ENCODE measurements at places on chromosomes 4 and X. TPM values are rescaled to one million over a fixed set of nuclear protein-coding genes. Genes with fewer than 3 reads are reported as not detected.

- no peak for DNase-seq
Observed at GRCh38 chr4:66640233-66640990, 904.9 kb downstream of the CENPC start.

DNA sequence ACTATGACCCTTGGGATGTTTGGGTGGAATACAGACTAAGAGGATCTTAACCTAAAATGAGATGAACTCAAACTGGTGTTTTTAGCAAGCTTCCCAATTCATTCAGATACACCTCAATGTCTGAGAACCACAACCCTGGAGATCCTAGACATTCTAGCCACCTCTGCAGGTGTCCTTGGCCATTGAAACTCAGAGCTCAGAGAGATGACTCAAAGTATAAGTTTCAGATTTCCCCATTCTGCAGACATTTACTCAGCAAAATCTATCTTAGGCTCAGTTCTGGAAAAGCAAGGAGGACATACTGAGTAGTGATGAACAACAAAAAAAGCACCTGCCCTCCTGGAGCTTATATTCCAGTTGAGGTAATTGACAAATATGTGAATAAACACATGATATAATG, 47.8 kb downstream of the COMMD8 start:
- no peak for DNase-seq

DNA sequence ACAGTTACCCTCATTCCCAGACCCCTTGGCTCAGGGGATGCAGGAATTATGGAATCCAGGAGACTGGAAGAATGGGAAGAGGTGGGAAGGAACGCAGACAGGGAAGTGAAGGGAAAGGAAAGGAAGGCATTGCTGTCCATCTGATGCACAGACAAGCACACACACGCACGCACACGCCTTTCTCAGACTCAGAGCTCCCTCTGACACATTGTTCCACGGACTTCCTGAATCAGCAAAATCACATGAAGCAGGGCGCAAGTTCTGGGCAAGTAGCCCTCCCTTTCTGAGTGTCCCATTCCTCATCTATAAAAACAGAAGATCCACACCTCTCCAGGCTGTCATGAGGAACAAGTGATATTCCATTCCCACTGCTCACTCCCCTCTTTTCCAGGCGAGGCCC, 13.2 kb downstream of the IQSEC2 start:
- no peak for DNase-seq

DNA sequence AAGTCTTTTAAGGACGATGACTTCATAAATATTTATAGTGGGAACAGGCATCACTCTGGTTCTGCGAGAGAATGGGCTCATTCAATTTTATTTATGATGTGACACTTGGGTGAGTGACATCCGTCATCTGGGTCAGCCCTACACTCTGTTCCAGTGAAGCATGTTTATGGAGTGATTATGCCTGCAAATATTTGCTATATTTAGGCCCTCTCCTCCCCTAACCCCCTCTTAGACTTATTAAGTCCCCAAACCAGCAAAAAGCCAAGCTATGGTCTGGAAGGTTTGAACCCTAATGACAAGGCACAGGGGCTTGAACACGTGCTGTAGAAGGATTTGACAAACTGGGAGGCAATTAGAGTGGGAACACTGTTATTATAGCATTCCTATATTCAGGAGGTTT, 55.9 kb downstream of the C4orf51 start:
- no peak for DNase-seq

- DNase-seq = peak; percentile 64
Observed at GRCh38 chr4:26178854-26179253, 142.0 kb upstream of the RBPJ start.

- no peak for DNase-seq
Observed at GRCh38 chr4:70629469-70630090, 1.0 kb downstream of the ENAM start.

- no peak for DNase-seq
Observed at GRCh38 chr4:138105331-138105730, 136.8 kb downstream of the SLC7A11 start.

DNA sequence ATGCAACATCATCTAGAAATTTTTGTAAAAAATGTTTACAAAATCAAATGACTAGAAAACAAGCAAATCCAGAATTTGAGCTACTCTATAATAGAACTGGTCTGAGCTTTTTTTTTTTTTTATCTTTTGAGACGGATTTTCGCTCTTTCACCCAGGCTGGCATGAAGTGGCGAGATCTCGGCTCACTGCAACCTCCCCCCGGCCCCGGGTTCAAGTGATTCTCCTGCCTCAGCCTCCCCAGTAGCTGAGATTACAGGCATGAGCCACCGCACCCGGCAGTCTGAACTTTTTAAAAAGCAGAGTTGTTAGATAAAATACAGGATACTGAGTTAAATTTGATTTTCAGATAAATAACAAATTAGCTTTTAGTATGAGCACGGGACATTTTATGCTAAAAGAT, 11.0 kb downstream of the SPP1 start:
- no peak for DNase-seq

DNA sequence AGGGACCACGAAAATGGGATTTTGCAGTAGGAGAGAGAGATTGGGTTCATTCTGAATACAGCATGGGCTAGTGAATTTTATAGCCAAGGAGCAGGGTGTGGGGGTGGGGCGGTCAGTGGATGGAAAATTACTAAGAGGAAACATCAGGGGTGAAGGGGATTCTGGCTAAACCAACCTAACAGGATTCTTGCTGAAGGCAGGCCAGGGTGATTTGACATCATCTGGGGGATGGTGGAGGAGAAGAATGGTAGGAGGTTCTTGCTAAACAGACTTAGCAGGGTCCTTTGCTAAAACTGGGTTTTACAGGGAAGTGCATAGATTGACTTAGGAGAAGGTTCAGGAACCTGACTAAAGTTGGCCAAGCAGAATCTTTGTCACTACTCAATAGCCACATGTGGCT, 91.9 kb downstream of the DNAAF6 start:
- no peak for DNase-seq

GRCh38 chr4:55116450-55116849, 8.9 kb downstream of the KDR start:
- no peak for DNase-seq

- DNase-seq = no peak
Observed at GRCh38 chr4:4377191-4377590, 9.7 kb upstream of the NSG1 start.

GRCh38 chr4:95256108-95256835, 292.5 kb downstream of the UNC5C start:
- no peak for DNase-seq

GPRASP1 gene
- polyA plus RNA-seq = 15.0 TPM

GRCh38 chrX:125577479-125577878, 257.8 kb downstream of the TEX13C start:
- no peak for DNase-seq

DNA sequence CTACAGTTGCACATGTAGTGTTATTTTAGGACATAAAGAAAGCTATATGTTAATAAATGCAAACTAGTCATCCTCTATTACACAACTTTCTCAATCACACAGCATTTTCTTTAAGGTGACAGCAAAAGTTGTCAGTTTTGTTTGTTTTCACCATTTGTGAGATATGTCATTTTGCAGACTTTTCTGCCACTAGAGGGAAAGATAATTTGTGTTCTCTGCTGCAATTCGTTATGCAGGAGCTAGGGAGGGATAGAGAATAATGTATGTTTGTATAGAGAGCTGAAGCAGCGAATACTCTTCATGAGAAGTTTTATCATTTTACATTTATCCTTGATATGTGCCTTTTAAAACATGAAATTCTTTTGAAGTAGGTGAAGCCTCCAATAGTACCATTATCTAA, 670.6 kb upstream of the ATOH1 start:
- no peak for DNase-seq

GRCh38 chr4:108941904-108942430, 179.1 kb upstream of the ETNPPL start:
- no peak for DNase-seq

- no peak for DNase-seq
Observed at GRCh38 chr4:139599594-139600374, 43.8 kb upstream of the SETD7 start.

DNA sequence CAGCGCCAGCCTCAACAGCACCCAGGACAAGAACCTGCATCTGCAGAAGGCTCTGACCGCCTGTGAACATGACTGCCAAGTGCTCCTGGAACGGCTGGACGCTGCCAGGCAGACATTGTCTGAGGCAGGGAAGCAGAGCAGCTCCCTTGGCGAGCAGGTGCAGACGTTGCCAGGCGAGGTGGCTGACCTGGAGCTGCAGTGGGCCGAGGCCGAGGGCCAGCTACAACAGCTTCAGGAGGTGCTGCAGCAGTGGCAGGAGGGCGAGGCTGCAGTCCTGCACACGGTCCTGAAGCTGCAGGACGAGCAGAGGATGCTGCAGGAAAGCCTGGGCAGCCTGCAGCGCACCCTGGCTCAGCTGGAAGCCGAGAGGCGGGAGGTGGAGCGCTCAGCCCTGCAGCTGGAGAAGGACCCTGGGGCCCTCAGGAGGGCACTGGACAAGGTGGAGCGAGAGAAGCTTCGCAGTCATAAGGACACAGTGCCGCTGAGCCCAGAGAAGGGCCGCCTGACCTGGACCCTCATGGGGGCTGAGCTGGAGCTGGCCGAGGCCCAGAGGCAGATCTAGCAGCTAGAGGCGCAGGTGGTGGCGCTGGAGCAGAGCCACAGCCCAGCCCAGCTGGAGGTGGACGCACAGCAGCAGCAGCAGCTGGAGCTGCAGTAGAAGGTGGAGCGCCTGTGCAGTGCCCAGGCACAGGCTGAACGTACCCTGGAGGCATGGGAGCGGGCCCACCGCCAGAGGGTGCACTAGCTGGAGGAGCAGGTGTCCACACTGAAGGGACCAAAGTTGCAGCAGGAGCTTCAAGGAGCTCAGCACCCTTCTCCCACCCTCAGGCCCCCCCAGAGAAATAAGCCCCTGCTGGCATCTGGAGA, 16.4 kb downstream of the SMIM10L2A start:
- DNase-seq = no peak

CENPVL1 gene
- not detected for polyA plus RNA-seq

RNF150 gene
- 41.1 TPM for polyA plus RNA-seq

DNA sequence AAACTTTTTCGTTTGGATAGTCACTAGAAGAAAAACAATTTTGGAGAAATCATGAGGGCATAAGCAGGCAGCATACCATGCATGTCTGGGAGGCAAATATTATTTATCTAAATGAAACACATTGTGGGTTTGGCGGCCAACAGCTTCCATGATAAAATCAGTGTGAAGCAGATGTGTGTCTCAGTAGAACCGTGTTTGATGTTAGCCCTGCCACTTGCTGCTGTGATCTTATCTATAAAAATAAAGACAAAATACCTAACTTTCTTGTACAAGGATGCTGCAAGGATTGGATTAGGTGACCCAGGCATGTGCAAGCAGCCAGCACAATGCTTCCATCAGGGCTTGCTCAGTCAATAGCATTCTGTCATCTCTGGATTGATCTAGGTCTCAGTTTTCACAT, 341.4 kb downstream of the PACRGL start:
- no peak for DNase-seq

DNA sequence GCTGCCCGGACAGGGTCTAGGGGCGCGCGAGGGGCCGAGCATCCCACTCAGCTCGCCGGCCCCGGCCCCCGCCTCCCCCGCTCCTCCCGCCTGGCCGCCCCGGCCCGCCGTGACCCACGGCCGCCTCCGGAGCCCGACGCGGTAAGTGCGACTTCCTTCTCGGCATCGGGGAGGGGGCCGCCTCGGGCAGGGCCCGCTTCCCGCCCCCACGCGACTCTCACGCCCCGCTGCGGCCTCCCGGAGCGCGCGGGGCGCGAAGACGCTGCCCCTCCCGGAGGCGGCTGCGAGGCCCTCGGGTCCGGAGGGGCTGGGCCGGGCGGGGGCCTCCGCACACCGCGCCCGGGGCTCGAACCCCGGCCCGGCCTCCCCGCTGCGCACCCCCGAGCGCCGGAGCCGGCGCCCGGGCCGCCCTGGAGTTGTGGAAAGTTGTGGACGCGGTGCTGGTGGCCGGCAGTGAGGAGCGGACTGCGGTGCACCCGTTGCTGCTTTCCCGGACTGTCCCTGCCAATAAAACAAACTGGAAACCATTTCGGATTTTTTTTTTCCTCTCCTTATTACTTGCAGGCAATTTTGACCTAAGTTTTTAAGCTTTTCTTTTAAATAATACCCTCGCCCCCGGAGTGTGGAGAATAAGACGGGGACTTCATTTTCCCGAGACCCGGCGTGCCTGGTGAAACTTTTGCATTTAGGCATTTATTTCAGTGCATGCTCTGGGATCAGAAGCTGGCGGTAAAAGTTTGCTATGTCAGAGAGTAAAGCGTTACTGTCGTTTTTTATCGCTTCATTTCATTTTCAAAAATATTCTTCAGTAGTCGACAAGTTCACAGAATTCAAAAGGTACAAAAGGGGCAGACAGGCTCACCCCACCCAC, 13.0 kb upstream of the TMEM156 start:
- peak; percentile 34 for DNase-seq

RPS6KA6 gene
- polyA plus RNA-seq = 4.8 TPM

DNA sequence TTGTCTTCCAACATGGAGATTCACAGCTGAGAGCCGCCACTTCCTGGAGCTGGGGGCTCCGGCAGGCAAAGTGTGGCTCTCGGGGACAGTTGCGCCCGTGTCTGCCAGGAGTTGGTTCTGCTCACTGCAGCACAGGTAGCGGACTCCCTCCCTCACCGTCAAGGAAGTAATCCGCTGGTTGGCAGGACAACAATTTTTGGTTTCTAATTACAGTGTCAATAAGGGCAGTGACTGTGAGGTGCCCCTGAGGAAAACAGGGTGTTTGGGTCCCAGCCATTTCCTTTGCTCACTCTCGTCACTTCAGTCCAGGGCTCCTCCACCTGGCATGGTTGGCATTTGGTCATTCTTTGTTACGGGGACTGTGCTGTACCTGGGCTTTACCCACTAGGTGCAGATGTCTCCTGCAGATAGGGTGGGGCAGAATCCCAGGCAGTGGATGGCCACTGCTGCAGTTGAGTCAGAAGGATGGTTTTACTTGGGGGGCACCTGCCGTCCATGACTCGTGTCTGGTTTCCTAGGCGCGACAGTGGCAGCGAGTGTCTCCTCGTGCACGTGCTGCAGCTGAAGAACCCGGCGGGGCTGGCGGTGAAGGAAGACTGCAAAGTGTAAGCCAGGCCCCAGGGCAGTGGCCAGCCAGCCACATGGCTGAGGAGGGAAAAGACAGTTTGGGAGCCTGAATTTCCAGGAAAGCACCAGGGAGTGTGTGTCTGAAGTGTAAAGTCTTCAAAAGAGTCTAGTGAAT, 32.1 kb upstream of the CLCN4 start:
- no peak for DNase-seq

GRCh38 chr4:1720163-1720983, 750 bp downstream of the TMEM129 start:
- no peak for DNase-seq

DNA sequence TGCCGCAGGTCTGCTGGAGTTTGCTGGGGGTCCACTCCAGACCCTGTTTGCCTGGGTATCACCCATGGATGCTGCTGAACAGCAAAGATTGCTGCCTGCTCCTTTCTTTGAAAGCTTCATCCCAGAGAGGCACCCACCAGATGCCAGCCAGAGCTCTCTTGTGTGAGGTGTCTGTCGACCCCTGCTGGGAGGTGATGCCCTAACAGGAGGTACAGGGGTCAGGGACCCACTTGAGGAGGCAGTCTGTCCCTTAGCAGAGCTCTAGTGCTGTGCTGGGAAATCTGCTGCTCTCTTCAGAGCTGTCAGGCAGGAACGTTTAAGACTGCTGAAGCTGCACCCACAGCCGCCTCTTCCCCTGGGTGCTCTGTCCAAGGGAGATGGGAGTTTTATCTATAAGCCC, 162.7 kb downstream of the NAF1 start:
- DNase-seq = no peak

GRCh38 chrX:143500751-143501150, 16.5 kb downstream of the SPANXN3 start:
- no peak for DNase-seq

IGSF1 gene
- polyA plus RNA-seq = 39.8 TPM
